ENCODE measurements at places on chromosomes 11 and 22.

DNA sequence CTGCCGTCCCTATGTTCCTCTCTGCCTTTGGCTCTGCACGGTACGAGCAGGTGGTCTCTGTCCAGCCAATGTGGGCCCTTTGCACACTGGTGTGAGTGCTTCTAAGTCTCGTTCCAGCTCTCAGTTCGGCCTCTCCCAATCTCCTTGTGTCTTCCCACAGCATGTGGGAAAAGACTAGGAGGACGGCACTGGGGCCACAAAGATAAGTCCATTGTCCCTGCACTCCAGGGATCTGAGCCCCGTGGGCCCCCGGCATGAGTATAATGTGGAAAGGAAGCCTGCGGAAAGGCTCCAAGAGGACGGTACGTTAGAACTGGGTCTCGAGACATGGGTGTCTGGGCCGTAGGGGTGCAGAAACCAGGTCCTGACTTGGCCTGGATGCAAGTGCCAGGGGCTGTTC, 16.4 kb downstream of the MYEOV start:
- no peak for DNase-seq

- no peak for DNase-seq
Measured at GRCh38 chr11:62132689-62133293, 9.0 kb downstream of the INCENP start.

GRCh38 chr11:121696177-121696871, 243.6 kb upstream of the SORL1-AS1 start:
- DNase-seq = no peak

DNA sequence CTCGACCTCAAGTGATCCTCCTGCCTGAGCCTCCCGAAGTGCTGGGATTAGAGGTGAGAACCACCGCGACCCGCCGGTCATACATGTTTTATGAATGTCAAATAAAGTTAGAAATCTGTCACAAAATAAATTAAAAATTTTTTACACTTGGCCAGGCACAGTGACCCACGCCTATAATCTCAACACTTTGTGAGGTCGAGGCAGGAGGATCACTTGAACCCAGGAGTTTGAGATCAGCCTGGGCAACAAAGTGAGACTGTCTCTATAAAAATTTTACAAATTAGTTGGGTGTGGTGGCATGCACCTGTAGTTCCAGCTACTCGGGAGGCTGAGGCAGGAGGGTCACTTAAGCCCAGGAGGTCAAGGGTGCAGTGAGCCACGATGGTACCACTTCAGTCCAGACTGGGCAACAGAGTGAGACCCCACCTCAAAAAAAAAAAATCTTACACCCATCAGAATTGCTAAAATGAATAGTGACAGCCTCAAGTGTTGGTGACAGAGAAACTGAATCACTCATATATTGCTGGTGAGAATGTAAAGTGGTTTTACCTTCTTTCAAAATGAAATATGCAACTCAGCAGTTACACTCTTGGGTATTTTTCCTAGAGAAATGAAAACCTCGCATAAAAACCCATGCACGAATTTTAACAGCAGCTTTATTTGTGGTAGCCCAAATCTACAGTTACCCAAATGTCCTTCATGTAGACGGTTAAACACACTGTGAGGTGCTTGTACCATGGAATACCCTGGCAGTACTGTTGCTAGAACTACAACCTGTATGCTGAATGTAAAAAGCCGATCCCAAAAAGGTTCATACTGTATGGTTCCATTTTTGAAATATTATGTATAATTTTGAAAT, 55.4 kb downstream of the MED15 start:
- no peak for DNase-seq

DNA sequence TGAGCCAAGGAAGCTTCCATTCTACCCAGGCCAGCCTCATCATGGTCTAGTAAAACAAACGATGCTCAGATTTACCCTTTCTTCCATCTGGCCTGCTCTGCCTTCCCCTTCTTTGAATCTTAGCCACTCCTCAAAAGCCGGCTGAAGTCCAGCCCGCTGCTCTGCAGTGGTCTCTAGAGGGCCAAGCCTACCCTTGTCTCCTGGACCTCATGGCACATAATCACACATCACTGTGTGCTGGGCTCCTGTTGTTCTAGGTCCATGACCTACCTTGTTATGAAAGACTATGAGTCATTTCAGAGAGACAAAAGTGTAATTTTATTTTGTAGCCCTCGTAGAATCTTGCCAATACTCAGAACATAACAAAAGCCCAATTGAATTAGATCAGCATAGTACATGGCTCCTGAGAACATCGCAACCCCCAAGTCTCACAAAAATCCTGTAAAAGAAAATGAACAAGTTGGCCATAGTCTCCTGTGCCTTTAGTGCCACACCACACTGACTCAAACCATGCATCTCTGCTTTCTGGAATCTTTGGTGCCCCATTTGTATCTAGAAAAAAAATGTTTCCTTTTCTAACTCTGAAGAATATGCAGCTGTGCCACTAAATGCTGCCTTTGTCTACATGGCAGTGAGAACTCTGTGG, 192.7 kb downstream of the OPCML start:
- DNase-seq = no peak

- no peak for DNase-seq
Measured at GRCh38 chr11:5514841-5515240, 1.7 kb downstream of the UBQLNL start.

DNA sequence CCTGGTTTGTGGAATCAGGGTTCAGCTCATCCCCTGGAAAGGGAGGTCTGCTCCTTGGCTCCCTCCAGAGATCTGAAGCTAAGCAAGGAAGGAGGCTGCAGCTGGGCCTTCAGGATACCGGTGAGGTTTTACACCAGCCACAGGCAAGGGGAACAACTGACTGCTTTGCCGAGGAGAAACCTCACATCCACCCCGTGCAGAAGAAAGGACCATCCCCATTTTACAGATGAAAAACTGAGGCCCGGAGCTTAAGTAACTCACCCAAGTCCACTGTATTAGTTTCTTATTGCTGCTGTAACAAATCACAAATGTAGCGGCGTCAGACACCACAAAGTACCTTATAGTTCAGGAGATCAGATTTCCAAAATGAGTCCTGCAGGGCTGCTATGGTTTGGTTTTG, 173.7 kb downstream of the MN1 start:
- DNase-seq = no peak

DNA sequence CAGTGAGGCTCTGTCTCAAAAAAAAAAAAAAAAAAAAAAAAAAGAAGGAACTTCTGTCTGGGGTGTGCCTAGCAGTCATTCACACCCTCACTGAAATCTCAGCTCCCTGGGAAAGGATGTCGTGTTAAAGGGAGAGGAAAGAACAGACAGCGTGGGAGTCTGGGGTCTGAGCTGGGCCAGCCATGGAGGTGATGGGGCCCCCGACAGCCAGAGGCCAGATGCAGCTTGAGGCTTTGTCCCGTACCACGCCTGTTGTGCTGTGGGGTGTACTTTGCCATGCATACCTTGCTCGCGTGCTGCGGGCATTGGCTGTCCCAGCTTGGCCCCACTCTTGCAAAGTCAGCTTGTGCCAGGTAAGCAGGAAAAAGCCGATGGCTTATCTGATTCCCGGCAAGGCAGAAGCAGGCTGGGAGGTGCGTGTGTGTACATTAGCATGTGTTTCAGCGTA, 4.6 kb downstream of the SYT12 start:
- no peak for DNase-seq

DNA sequence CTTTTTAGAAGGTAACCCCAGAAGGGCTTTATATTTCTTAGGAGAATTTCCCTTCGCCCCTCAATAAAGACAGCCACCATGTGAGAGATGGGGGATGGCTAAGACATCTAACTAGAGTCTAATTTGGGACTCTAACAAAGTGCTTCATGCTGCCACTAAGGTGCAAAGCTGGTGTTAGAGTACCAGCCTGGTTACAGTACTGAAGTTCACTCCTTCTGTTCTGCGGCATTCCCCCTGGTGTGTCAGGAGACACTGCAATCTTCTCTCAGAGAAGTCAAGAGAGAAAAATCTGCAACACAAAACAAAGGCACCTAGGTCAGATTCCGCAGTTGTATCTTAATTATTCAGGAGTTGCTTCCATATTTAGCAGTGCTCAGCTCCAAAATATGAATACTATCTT, 603.0 kb upstream of the CADM1 start:
- DNase-seq = no peak

DNA sequence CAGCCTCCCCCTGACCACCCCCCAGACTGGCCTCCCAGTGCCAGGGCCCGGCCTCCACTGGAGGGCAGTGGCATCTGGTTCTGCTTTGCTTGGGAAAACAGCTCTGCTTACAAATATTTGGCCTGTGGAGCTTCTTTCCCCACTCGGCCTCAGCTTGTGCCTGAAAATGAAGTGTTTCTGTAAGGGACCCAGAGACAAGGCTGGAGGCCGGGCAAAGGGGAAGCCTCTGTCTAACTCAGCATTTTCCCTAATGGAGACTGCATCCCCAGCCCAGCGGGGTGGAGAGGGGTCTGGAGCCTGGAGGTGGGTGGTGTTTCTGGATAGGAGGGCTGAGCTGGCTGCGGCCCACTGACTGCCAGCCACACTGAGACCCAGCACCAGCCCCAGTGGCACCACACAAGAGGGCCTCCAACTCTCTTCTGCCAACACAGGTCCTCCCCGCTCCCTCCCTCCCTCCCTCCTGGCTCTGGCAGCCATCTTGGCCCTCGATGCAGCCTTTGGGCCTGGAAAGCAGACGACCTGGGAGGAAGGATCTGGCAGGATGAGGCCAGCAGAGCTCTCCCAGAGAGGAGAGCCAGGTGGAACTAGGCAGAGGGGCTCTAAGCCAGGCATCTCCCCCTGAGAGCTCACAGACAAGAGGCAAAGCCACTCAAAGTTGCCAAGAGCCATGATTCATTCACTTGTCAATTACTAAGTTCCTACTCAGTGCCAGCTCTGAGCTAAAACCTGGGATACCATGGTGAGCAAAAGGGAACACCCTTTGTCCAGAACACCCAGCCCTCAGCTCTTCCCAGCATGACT, 77.1 kb upstream of the CD82 start:
- no peak for DNase-seq

Measured in activated T-cell treated with anti-CD3 and anti-CD28 coated beads, Interleukin-2, amount 50 U/mL, for 48 hours (primary cell).